ENCODE measurements at places on chromosomes 12 and 14. TPM values are rescaled to one million over a fixed set of nuclear protein-coding genes. Genes with fewer than 3 reads are reported as not detected.

DNA sequence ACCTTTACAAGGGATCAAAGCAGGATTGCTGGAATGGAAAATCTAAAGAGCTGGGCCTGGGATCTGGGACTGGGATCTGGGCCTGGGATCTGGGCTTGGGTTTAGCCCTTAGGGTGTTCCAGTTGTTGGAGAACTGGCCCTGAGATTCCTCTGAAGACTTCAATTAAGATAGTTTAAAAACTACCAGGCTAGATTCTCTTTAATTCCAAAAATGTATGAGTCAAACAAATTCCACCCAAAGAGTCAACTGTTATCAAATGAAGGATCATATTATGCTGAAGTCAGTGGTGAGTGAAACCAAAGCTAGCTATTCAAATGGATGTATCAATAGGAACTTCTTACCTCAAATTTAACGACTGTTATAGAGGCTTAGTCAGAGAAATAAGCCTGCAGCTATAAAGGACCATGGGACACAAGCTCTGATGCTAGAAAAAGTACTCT lies 40.5 kb downstream of the LIMA1 start:
- DNase-seq, result no peak

CCDC88C gene
- 3.2 TPM for total RNA-seq

- no peak for DNase-seq
These were observed 65.8 kb downstream of the TSPAN11 start for GRCh38 chr12:30992381-30992780.

DNA sequence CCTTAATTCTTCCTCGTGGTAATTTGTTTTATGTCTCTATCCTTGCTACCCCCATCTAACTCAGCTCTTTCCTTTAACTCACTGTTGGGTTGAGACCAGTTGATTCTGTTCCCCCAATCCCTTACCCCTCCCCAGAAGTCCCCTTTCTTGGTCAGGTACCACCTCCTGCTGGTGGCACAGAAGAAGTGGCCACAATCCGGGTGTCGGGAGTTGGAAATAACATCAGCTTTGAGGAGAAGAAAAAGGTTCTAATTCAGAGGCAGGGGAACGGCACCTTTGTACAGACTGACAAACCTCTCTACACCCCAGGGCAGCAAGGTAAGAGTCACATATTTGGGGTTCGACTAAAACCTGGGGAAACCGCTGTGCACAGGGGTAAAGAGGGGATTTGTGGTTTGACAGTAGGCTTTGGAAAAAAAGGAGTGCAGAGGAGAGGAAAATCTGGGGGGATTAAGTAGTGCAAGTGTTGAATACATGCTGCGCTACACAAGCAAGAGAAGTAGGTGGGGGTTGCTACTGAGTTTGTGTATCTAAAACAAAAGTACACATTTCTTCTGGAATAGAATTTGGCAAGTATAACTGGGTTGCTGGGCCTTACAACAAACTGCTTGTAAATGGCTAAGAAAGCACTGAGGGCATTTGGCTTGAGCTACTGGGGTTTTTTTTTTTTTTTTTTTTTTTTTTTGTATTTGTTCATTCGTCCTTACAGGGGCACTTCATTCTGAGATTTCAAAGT lies 1.3 kb downstream of the A2ML1 start:
- DNase-seq, result no peak

ADAMTS20 gene
- not detected for total RNA-seq

GRCh38 chr14:94307410-94307992 lies 14.4 kb upstream of the SERPINA10 start:
- DNase-seq, result no peak

DNA sequence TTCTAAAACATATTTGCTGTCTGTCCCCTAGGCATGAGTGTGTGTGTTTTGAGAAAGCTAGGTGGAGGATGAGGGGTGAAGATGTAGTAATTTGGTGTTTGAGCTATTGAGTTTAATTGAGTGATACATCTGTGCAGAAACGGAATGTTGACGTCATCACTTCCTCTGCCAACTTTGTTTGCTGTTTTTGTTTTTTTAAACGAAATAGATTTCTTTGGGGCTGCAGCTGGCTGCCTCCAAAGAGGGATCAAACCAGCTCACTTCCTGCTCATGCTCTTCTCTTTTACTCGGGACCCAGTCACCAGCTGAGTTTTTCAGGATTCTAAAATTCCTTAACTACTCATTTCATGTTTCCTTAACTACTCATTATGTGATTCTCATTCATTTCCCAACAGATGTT lies 19.5 kb upstream of the CRACR2A start:
- DNase-seq, result no peak

NTN4 gene
- total RNA-seq, result 76.5 TPM

PLEKHD1 gene
- 0.37 TPM for total RNA-seq

GRCh38 chr12:103161582-103162362 lies 204.3 kb downstream of the ASCL1 start:
- DNase-seq, result no peak

- DNase-seq, result peak; percentile 60
These were observed 27.6 kb downstream of the TCTN1 start for GRCh38 chr12:110641521-110641920.

IFI27 gene
- total RNA-seq, result 151 TPM

GRCh38 chr12:53995378-53996239 lies 4.4 kb upstream of the HOXC9 start:
- no peak for DNase-seq

- DNase-seq, result peak; percentile 7
These were observed 326.7 kb downstream of the ADGRD1 start for GRCh38 chr12:131280426-131280825.

ITGB7 gene
- 1.3 TPM for total RNA-seq

TAS2R50 gene
- total RNA-seq, result 0.25 TPM

DNA sequence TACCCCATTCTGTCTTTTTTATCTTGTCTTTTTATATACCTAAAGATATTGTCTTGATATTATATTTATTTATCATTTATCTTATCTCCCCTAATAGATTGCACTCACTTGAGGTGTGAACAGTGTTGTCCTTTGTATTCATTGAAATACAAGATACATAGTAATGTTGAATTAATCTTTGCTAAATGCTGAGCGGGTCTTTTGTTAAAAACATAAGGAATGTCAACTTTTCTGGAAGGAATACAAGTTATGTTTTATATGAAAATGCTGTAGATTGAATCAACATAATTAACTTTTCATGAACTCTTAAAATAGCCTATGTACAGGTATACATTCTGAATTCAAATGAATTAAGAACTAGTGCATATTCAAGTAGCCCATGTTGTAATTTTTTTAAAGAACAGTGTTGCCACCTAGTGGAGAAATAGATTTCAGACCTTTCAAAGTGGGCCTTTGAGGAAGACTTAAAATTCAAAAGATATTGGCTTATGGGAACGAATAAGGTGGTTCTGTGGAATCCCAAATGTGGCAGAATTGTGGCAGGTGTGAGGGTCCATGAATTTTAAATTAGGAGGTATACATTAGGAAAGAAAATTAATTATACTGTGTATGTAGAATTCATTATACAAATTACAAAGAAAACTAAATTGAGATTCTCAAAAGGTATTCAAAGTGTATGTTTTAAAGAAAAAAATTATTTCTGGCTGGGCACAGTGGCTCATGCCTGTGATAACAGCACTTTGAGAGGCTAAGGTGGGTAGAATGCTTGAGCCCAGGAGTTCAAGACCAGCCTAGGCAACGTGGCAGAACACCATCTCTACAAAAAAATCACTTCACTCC lies 19.1 kb downstream of the BBOF1 start:
- no peak for DNase-seq

DNA sequence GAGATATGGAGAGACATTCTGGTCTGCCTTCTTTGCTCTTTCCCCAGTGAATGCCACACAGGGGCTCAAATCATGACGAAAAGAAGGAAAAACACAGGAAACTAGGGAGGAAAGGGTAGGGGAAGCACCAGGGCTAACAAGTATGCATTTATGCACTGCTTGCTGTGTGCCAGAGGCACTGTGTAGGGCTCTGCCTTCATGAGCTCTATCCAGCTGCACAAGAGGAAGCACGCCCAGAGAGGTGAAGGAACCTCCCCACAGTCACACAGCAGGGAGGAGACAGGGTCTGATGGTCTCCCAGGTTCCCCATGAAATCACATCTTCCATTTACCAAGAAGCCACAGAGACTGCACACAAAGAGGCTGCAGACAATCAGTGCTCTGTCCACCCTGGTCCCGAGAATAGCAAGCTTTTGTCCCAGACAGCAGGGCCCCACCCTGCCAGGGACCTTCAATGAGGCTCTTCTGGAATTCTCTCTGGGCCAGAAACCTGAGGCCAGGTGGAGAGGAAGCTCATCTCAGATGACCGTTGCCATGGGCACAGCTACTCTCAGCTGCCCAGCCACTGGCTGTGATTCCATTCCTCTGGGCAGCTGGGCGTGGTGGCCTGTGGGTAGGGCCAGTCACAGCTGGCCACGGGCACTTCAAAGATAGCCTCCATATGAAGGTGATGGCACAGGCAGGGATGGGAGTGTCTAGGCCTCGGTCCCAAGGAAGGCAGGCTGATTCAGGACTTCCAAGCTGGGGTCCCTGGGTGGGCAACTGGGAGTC lies 7.3 kb upstream of the TRPV4 start:
- DNase-seq, result no peak

ACAD10 gene
- total RNA-seq, result 35.8 TPM

BATF gene
- 0.74 TPM for total RNA-seq

DNA sequence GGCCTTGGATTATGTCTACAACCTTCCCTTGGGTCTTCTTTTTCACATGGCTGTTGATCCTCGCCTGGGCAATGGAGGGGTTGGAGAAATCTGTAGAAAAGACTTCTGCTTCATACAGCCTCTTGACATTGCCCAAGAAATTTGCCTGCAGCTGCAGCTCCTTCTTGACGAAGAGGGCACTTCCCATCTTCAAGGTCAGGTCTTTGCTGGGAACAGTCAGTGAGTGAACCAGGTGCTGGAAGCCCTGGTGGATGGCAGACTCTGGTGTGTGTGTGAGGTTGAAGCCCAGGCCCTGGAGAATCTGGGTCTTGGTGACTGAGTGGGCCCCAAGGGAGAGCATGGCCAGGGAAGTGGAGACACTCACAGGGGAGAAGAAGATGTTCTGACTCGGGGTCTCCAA lies 6.7 kb downstream of the SERPINA9 start:
- DNase-seq, result no peak

- no peak for DNase-seq
These were observed 2.6 kb downstream of the GDF11 start for GRCh38 chr12:55745361-55746173.

RPGRIP1 gene
- total RNA-seq, result 0.52 TPM

- peak; percentile 66 for DNase-seq
These were observed 199.7 kb downstream of the ANO2 start for GRCh38 chr12:5745251-5745888.

SLC41A2 gene
- 2.6 TPM for total RNA-seq

CLEC4C gene
- total RNA-seq, result not detected
